Chondrocyte (in vitro differentiated cells): ENCODE measurements at places on chromosomes 1 and 21.

GRCh38 chr1:32992489-32993323 is 28.1 kb upstream of the RNF19B start:
- no peak for DNase-seq

- DNase-seq: no peak
These were observed 30.5 kb downstream of the MIXL1 start for GRCh38 chr1:226253933-226254332.

DNA sequence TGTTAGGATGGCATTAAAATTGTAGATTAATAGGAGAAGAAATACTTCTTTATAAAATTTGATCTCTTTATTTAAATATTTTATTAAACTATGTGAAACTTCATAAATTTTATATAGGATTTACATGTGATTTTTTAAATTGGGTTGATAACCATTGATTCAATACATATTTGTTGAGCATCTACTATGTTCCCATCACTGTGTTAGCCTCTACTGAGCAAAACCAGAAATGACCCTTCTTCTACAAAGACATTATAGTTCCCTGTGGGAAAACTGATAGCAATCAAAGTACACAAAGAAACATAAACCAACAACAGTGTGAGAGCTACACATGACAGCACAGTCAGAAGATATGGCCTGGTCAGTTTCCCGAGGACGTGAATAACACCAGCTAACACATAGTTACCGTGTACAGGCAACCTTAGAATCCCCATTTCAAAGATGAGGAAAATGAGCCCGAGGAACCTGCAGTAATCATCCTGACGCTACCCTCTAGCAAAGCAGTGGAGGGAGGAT is 12.2 kb downstream of the TTC13 start:
- DNase-seq: no peak

DNA sequence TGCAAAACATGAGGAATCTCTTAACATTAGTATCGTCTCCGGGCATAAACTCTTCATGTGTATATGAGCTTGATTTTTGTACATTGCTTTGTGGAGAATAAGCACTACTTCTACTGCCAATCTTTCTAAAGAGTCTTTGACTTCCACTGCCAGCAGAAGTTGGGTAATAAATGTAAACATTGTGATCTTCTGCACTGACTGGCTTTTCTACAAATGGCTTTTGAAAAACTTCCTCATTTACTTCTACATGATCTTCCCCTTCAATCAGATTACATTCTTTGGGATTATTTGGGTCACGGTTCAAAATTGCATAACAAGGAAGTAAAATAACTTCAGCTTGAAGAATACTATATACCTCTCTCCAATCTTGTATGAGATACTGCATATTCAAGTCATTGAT is 30.4 kb upstream of the SLC44A5 start:
- no peak for DNase-seq

DNA sequence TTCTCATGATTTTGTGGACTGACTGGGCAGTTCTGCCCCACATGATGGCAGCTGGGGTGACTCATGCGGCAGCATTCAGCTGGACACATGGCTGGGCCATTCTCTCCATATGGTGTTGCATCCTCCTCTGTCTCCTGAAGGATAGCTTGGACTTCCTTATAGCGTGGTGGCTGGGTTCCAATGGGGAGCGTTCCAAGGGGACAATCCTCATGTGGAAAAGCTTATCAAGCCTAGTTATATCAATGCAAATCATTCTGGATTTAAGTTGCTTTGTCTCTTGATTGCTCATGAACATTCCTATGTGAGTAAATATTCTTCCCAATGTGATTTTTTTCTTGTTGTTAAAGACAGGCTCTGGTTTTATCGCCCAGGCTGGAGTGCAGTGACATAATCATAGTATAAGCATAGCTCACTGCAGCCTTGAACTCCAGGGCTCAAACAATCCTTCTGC is 13.2 kb upstream of the SLC2A1 start:
- no peak for DNase-seq

GRCh38 chr1:24830680-24831272 is 85.5 kb downstream of the CLIC4 start:
- DNase-seq: no peak

DNA sequence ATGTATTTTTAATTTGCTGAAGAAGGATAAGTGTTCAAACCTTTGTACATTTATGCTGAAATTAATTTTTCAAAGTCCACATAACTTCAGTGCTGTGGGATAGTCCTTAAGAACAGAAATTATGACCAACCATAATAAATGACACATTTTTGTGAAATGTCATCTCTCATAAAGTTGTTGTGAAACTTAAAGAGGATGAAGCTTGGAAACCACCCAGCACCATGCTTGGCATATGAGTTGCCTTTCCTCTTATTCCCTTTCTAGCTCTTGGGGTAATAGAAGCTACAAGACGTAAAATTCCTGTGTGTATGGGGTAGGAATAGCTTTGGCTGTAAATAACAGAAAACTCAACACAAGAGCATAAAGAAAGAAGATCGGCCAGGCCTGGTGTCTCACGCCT is 18.9 kb upstream of the USP24 start:
- DNase-seq: no peak

DNA sequence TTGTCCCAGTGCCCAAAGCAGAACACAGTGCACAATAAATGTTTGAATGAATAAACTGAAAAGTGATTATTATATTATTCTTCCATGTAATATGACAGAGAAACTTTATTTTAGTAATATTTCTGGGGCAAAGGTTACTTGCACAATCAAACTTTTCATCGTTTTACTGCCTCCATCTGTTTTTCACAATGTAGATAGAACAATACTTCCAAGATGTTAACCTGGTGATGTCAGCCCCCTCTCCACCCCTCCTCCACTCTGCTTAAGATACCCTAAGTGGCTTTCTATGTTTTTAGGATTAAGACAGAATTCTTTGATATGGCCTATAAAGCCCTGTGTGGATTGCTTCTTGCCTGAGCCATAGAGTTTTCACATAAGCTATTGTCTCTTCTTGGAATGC is 13.8 kb upstream of the NTMT2 start:
- DNase-seq: no peak

- no peak for DNase-seq
These were observed at the start of the genes ADORA3 and TMIGD3 for GRCh38 chr1:111503585-111504060. TSS of gene ADORA3 (minus strand) at chr1:111503633. CDS start at chr1:111503354, 279 bp downstream. TSS of gene TMIGD3 (minus strand) at chr1:111503633. CDS start at chr1:111503354, 279 bp downstream.

DNA sequence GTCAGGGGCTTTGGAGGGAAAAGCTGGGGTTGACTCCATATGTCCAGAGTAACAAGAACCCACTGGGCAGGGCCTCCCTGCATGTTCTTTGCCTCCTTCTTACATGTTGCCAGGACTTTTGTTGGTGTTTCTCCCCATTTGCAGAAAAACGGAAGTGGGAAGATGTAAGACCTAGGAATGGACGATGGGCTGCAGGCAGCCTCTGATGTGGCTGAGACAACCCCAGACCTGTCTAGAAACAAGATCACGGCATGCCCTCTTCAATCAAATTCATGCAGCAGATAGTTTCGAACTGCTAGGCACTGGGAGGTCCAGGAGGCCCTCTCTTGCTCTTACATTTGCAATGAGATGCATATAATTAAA is 3.4 kb downstream of the FAM43B start:
- no peak for DNase-seq

- no peak for DNase-seq
These were observed 85.6 kb downstream of the CD58 start for GRCh38 chr1:116485071-116485735.

DNA sequence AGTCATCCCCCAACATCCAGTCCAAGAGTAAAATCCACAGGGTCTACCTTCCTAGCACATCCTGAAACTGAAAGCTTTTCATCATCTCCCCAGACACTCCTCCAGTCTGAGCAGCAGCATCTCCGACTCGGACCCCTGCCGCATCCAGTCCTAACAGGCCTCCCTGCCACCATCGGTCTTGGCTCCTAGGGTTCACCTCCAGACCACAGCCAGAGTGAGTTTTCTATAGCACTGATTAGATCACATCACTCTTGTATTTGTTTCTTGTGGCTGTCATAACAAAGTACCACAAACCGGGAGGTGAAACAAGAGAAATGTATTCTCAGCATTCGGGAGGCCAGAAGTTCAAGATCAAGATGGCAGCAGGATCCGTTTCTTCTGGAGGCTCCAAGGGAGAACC is 187.8 kb downstream of the TOMM20 start:
- DNase-seq: no peak

GRCh38 chr1:201505503-201505890 is 1.4 kb downstream of the CSRP1 start:
- DNase-seq: no peak

DNA sequence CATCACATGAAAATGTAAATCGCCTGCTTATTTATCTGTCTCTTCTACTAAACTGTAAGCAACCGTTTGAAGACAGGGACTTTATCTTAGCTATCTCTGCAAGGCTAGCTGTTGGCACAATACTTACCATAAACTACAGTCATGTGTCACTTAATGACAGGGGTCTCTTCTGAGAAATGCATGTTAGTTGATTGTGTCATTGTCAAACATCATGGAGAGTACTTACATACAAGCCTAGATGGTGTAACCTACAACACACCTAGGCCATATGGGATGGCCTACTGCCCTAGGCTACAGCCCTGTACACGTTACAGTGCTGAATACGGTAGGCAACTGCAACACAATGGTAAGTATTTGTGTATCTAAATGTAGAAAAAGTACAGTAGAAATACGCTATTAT is 267.9 kb downstream of the SDCCAG8 start:
- no peak for DNase-seq

DNA sequence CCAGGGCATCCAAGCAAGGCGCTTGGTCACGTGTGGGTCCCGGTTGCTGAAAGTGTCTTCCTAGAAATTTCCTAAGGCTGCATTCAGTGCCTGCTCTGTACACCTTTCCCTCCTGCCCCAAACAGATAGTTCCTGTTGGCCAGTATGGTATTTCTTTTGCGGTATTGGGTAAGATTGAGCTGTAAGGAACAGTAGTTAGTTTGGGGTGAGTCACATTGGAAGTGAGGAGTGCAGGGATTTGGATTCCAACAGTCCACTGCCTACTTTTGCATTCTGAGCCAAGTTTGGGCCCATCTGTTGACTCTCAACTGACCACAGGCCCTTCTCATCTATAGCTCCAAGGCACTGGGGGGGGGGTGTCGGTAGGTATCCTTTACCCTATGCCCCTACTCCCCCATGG is 83.4 kb downstream of the MAP3K21 start:
- no peak for DNase-seq

GRCh38 chr1:196091397-196092135 is 516.7 kb downstream of the KCNT2 start:
- DNase-seq: no peak

DNA sequence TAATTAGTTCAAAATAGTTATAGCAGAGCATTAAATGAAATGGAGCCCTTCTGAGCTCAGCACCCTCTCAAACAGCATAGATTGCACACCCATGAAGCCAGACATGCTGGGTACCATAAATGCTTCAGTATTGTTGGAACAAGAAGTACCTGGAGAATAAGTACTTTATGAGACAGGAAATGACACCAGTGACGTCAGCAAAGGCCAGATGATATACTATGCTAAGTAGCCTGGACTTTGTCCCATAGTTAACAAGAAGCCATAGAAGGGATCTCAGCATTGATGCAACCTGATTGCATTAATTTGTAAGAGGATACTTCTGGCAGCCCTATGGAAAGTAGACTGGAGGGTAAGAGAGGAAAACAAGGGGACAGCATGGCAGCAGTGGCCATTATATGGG is 16.3 kb upstream of the GADD45A start:
- no peak for DNase-seq

DNA sequence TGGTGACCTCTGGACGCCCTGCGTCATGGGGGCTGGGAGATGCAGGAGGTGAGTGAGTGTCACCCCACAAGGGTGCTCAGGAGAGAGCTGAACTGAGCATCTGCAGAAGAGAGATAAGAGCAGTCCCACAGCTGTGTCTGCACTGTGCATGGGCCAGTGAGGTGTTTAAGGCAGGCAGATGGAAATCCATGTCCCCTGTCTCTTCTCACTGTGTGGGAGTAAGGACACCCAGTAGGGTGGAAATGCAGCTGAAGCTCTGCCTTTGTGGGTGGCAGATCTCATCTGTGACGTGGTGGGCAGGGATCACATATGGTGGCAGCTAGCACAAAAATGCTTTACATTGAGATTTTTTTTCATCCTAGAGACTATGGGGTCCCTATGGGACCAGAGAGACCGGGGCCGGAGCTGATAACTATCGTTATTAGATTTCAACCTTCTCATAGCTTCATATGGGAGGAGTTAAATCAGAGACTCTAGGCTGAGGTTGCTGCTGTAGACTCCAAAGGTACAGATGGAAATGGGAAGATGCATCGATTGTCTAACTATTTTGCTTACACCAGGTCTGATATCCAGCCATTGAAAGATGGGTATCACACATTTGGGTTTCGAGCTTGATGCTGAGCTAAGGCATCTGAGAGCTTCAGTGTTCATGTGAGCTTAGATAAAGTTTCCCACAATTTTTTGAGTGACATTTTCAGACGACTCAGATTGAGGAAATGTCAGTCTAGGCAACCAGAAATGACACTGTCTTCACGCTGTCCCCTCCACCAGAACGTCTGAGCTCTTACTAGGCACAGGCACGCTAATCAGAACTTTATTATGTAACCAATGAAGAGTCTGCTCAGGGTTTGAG is 65.3 kb upstream of the PSEN2 start:
- no peak for DNase-seq

- DNase-seq: no peak
These were observed 1.3 kb upstream of the IL19 start for GRCh38 chr1:206769304-206769731.

GRCh38 chr1:30761381-30762151 is 4.0 kb upstream of the LAPTM5 start:
- DNase-seq: no peak

DNA sequence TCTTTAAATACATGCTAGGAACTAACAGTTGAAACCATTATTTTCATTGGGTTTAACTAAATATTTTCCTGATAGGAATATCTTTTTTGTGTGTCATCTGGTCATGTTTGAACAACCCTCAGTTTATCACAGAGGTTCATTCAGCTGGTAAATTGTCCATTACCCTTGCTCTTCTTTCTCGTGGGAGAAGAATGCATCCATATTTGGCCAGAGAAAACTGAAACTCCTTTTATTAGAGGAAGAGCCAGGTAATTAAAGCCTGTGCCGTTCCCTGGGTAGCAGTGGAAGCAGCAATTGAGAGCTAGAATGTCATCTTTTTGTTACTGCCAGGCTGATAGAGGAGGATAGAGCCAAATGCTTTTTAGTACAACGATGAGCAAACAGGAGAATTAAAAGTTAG is 587.2 kb upstream of the ZRANB2 start:
- no peak for DNase-seq

- no peak for DNase-seq
These were observed 525.6 kb upstream of the CAMK1G start for GRCh38 chr1:209057901-209058300.

GRCh38 chr1:97996880-97997279 is 76.0 kb upstream of the DPYD start:
- DNase-seq: no peak

DNA sequence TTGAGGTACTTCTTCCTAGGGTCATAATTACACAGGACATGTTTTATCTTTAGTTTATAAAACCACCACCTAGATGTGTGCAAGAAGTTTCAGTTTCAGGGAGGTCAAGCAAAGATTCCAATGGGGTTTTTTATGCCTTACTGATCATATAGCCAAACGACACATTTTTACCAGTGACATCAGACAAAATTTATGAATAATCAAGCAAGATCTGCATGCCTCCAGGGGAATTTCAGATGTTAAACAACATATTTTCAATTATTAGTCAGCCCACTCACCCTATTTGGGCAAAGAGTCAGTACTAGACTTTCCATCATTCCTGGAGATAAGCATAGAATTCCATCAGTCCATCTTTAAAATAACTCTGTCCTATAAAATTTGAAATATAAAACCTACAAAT is 867.4 kb downstream of the KCNT2 start:
- DNase-seq: no peak
